ENCODE measurements at places on chromosomes 3 and 15. TPM values are rescaled to one million over a fixed set of nuclear protein-coding genes. Genes with fewer than 3 reads are reported as not detected.
A peak's percentile ranks its signal among the peaks of the same experiment; 100 is the strongest.

- peak; percentile 57 for DNase-seq
These were observed 105.5 kb downstream of the NLGN1 start for GRCh38 chr3:173502983-173503568.

Gene FANCD2OS
- total RNA-seq: not detected

- no peak for DNase-seq
These were observed 3.3 kb upstream of the RNU6-1 start for GRCh38 chr15:67843092-67843501.

- DNase-seq: no peak
These were observed 354.1 kb downstream of the SHQ1 start for GRCh38 chr3:72494130-72494529.

Gene MME
- 4.4 TPM for total RNA-seq

GRCh38 chr3:47580481-47580880, 1.8 kb upstream of the CSPG5 start:
- DNase-seq: no peak

Gene EXD1
- not detected for total RNA-seq

- peak; percentile 39 for DNase-seq
These were observed 1008.8 kb downstream of the ROBO2 start for GRCh38 chr3:78048698-78049097.

Gene AQP9
- not detected for total RNA-seq

- no peak for DNase-seq
These were observed 91.8 kb upstream of the BCL6 start for GRCh38 chr3:187836823-187837770.

Gene C2CD4A
- total RNA-seq: 0.87 TPM

- no peak for DNase-seq
These were observed 15.2 kb upstream of the GBE1 start for GRCh38 chr3:81776643-81777042.

Gene TAGLN3
- not detected for total RNA-seq

DNA sequence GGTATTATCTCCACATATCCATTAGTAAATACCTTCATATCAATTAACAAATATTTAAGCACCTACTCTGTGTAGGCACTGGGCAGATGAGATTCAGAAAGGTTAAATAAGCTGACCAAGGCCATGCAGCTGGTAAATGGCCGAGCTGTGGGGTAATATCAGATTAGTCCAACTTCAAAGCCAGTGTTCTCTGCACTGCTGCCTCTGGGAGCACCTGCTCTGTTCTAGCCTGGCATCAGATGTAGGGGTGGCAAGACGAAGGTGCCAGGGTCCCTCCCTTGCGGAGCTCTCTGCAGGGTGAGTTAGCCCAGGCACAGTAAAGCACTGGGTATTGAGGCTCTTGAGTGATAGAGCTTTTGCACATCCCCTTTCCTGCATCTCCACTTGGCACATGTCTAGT, 5.5 kb downstream of the TATDN2 start:
- DNase-seq: no peak

GRCh38 chr3:45921158-45922038, 21.9 kb upstream of the CXCR6 start:
- DNase-seq: no peak

- DNase-seq: no peak
These were observed 42.1 kb downstream of the PRTG start for GRCh38 chr15:55700876-55701275.

Gene NUSAP1
- 12.5 TPM for total RNA-seq

GRCh38 chr15:40095371-40096093, 13.1 kb downstream of the BMF start:
- DNase-seq: no peak

DNA sequence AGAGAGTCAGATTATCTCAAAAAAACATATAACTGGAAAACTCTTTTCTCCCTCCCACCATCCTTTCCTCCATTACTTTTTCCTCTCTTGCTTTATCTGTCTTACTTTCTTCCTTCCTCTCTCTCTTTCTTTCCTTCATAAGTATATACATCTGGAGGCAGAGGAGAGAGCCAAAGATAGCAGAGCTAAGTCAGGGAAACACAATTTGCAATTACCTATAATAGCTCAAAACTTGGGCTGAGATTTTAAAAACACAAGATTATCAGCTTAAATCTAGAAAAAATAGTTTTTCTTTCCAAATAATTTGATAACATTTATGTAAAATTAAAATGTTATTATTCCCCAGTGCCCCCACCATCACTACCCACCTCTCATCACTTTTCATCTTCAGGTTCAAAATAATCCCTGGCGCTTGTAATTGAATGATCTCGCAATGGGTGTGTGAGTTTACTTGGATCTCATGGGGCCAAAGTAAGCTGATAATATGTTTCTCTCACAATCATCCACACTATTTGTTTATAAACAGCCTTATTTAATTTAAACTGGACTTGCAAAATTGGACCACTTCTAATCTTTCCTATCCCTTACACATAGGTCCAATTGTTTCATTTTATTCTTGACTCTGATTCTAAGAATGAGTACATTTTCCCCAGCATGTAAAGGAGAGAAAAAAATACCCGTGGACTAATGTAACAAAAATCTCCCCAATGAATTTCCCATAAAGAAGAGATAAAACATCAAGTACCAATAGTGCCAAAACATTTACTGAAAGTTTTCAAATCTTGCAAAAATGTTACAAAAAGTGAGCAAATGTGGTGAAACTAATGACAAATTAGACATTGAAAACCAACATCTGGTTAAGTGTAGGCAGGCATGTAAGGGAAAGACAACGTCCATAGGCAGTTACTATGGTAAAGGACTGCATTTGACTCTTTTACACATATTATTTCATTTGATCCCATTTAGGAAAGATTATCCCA, 236.9 kb downstream of the DTWD1 start:
- DNase-seq: no peak

Gene ILDR1
- not detected for total RNA-seq

DNA sequence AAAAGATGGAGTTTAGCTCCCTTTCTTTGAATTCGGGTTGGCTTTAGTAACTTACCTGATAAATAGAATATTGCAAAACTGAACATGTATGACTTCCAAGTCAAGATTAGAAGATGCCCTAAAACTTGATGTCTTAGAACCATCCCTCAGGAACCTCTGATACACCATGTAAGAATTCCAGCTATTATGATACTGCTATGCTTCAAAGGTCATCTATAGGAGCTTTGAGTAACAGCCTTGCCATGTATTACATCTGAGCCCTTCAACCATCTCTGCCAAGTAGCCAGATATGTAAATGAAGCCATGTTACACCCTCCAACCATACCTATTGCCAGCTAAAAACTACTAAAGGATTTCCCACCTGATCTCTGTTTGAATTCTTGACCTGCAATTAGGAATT, 854.2 kb downstream of the SI start:
- DNase-seq: no peak

DNA sequence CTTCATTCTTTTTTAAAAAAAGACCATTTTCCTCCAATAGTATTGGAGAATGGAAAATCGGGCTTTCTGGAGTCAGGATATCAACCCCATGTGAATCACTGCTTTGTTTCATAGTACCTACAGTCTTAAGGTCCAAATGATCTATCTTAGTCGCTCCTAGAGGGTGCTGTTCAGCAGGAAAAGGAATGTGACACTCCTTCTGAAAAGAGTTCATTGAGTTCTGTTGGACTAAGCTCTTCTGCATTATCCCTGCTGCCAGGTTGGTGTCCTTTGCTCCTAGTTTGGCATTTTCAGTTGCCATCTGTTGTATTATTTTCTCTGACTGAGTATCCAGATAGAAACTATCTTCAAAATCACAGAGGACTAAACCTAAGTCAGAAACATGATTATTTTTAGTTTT, 57.2 kb downstream of the POLQ start:
- DNase-seq: no peak

- peak; percentile 24 for DNase-seq
These were observed 75.9 kb downstream of the KLF13 start for GRCh38 chr15:31402511-31403056.

Gene ZNF445
- 5.8 TPM for total RNA-seq

- DNase-seq: no peak
These were observed 44.2 kb upstream of the KY start for GRCh38 chr3:134694946-134695543.

Gene PLIN1
- total RNA-seq: not detected

DNA sequence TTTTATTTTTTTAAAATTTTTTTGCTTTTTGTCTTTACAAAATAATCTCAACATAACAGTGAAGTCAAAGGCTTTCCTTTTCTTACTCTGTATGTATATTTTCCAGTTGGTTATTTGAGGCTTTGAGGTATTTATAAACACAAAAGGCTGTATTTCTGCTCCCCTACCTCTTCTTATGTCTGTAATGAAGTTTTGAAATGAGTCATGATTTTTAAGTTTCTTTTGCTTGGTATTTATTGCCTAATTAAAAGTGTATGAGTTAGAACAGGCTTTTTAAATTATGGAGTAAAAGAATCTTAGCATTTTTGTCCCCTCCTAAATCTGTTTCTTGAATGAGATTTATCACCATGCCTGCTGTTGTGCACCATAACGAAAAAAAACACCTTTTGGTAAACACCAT, 66.0 kb downstream of the DCUN1D1 start:
- no peak for DNase-seq
